ENCODE measurements at places on chromosomes 3 and 15.

- H3K4me1 ChIP-seq: no peaks in the 10 kb centered on the region
- no peak overlapping the region for H3K4me3 ChIP-seq
- DNase-seq: no peak
- H3K27me3 ChIP-seq: no peaks in the 10 kb centered on the region
- H3K27ac ChIP-seq: no peak overlapping the region
Measured at GRCh38 chr3:123394391-123395020, 54.4 kb downstream of the ADCY5 start.

DNA sequence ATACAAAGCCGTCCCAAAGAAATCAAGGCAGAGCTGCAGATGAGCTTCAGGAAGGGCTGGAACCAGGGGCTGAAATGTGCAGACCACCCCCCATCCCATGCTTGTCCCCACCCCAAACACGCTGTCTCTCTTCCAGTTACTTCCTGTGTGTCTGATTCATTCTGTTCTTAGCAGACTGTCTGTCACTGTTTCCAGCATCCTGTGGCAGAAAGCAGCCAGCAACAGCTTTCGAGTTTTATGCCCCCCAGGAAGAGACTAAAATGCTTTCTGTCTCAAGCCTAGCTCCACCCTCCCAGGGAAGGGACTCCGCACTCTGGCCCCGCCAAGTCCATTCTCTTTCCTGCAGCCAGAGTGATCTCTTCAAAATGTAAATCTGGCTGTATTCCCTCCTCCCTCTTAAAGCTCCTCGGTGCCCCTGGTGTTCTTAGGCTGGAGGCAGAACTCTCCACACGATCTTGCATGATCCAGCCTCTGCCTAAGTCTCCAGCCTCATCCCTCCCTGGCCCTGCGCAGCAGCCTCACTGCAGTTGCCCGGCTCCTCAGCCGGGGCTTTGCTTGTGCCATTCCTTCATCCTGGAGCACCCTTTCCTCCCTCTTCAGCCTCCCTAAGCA is 41.5 kb downstream of the HRH1 start:
- H3K27ac ChIP-seq: no peak overlapping the region
- H3K27me3 ChIP-seq: no peaks in the 10 kb centered on the region
- DNase-seq: no peak

GRCh38 chr3:50044976-50045375 is 43.7 kb upstream of the RBM5 start:
- peaks cover 5% of the 10 kb centered on the region for H3K36me3 ChIP-seq
- no peaks in the 10 kb centered on the region for H3K27me3 ChIP-seq
- H3K4me3 ChIP-seq: no peak overlapping the region
- no peak overlapping the region for H3K27ac ChIP-seq
- DNase-seq: no peak

- no peak for DNase-seq
- H3K36me3 ChIP-seq: peaks cover 5% of the 10 kb centered on the region
- no peak overlapping the region for H3K4me3 ChIP-seq
- no peaks in the 10 kb centered on the region for H3K4me1 ChIP-seq
- no peaks in the 10 kb centered on the region for H3K27me3 ChIP-seq
Measured at GRCh38 chr15:51782357-51782896, 31.0 kb downstream of the TMOD2 start.

GRCh38 chr3:99704417-99704816 is 66.0 kb downstream of the COL8A1 start:
- no peaks in the 10 kb centered on the region for H3K27me3 ChIP-seq
- no peaks in the 10 kb centered on the region for H3K36me3 ChIP-seq
- no peak overlapping the region for H3K27ac ChIP-seq
- no peak overlapping the region for H3K4me3 ChIP-seq

DNA sequence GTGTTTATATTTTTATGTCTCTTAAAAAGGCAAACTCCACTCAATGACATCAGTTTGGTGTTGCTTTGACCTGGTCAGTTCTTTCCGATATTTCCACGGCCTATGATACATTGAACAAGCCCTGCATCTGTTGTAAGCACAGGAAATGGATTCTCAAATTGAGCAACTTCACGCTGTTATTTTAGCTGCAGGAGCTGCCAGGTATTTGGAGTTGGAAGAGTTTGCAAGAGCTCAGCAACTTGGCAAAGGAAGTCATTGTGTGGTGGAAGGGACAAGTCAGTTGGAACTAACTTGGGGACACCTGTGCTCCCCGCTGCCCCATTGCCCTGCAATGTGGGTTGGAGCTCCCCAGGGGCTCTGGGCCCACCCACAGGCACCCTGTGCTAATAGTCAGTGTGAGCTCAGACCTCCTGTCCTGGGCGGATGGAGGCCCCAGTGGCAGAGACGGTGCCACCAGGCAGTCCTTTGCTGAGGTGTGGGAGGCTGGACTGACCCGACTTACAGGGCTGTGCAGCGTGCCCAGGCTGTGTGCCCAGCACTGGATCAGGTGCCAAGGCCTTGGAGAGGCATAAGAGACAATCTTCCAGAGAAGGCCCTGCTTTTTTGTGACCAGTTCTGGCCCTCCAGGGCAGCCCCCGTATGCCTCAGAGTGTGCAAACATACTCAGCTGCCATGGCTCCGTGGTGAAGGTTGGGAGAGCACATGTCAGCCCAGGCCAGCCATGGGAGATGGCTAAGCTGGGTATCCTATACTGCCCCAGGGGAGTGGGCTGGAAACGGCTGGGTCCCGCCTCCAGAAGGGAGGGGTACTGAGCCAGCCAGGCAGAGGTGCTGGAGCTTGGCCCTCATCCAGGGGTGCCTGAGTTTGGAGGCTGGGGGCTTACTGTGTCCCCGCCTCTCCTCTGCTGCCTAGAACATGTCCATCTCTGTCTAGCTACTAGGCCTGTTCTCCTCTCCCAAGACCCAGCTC is 43.5 kb downstream of the KY start:
- DNase-seq: no peak
- no peak overlapping the region for H3K4me3 ChIP-seq
- H3K4me1 ChIP-seq: no peaks in the 10 kb centered on the region

DNA sequence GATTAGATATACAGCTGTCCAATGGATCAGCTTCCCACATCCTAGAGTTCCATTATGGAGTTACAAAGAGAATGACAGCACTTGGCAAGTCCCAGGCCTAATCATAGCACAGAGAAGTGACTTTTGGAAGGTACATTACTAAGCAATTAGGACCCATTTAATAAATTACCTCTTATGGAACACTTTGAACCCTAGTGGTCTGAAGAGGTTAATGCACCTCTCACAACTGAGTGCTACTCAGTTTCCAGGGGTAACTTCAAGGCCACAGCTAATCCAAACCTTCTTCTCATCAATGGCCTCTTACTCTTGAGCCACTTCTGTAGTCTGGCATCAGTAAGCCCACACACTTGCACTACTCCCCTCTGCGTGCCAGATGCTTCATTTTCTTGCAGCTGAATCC is 34.9 kb upstream of the MEIS2 start:
- DNase-seq: no peak
- no peak overlapping the region for H3K4me3 ChIP-seq
- H3K27me3 ChIP-seq: no peaks in the 10 kb centered on the region
- no peaks in the 10 kb centered on the region for H3K36me3 ChIP-seq

GRCh38 chr3:175066617-175067415 is 207.7 kb downstream of the NAALADL2 start:
- no peaks in the 10 kb centered on the region for H3K27me3 ChIP-seq

DNA sequence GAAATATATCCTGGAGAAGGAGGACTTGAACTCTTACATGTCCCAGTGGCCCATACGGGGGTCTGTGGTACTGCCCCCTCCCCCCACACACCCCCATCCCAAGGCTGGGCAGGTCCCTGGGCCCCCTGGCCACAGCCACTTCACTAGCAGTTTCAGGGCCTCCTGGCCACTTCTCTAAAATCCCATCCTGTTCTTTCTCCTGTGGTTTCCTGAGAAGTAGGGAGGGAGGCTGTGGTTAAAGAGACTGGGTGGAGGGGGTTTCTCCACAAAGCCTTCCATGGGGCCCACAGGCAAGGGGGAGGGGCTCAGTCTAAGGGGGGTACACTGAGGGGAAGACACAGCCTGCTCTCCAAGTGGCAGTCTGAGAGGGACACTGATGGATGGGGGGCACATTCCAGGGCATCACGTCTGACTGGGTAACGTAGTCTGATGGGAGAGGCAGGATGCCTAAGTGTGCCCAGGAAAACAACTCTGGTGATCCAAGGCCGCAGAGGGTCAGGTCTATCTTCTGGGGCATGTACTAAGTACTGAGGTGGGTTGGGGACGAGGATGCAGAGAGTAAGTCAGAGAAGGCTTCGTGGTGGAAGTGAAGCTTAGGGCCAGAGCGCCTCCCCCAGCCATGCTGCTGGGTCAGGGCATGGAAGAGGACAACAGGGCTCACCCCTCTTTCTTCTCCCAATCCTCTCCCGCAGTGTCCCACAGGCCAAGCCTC is 48.0 kb upstream of the C15orf39 start:
- no peak overlapping the region for H3K27ac ChIP-seq
- H3K27me3 ChIP-seq: no peaks in the 10 kb centered on the region
- DNase-seq: no peak
- no peaks in the 10 kb centered on the region for H3K36me3 ChIP-seq
- H3K4me1 ChIP-seq: no peaks in the 10 kb centered on the region

GRCh38 chr3:11570789-11571495 is 72.8 kb downstream of the VGLL4 start:
- H3K36me3 ChIP-seq: peaks cover 18% of the 10 kb centered on the region
- no peak for DNase-seq
- no peaks in the 10 kb centered on the region for H3K27me3 ChIP-seq
- no peaks in the 10 kb centered on the region for H3K4me1 ChIP-seq

DNA sequence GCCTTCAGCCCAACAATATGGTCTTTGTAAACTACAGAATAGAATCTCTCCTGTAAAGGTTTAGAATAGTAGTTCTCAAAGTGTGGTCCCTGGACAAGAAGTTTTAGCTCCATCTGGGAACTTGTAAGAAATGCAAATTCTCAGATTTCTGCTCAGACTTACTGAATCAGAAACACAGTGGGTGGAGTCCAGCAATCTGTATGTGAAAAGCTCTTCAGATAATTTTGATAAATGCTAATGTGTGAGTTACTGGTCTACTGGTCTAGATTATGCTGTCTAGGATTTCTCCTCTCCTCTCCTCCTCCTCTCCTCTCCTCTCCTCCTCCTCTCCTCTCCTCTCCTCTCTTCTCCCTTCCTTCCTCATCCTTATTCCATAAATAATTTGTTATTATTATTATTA is 57.5 kb downstream of the RBMS3 start:
- no peaks in the 10 kb centered on the region for H3K27me3 ChIP-seq
- no peak overlapping the region for H3K27ac ChIP-seq
- no peak overlapping the region for H3K4me3 ChIP-seq
- H3K36me3 ChIP-seq: no peaks in the 10 kb centered on the region

DNA sequence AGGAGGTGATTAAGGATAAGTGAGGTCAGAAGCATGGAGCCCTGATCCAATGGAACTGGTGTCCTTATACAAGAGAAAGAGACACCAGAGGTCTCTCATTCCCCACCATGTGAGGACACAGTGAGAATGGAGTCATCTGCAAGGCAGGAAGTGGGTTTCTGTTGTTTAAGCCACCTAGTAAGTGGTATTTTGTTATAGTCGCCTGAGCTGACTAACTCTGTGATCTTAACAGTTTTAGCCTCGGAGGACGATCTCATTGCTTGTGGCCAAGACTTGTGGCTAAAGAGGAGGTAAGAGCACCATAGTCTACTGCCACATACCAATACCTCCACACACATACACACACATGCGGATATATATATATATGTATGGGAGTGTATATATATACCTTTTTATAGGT is 73.8 kb downstream of the MCTP2 start:
- H3K27ac ChIP-seq: no peak overlapping the region
- no peaks in the 10 kb centered on the region for H3K27me3 ChIP-seq
- H3K4me1 ChIP-seq: no peaks in the 10 kb centered on the region
- no peak for DNase-seq

DNA sequence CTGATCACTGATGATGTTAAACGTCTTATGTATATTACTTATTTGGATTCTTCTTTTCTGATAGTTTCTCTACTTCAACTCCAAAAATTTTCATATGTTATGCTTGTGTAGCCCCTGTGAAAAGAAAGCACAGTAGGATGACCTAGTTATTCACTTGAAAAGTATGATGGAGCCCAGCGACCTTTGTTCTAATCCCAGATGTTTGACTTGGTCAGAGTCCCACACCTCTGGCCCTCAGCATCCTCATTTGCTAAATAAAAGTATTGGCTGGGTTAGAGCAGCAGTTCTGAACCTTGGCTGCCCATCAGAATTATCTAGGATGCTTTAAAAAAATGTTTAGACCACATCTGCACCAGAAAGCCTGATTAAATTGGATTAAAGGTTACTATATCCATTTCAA is 173.7 kb downstream of the ATG7 start:
- no peaks in the 10 kb centered on the region for H3K4me1 ChIP-seq
- H3K4me3 ChIP-seq: no peak overlapping the region
- no peaks in the 10 kb centered on the region for H3K36me3 ChIP-seq
- H3K27ac ChIP-seq: no peak overlapping the region
- no peak for DNase-seq

- H3K4me1 ChIP-seq: peaks cover under 1% of the 10 kb centered on the region
- H3K27me3 ChIP-seq: no peaks in the 10 kb centered on the region
- H3K27ac ChIP-seq: no peak overlapping the region
- no peaks in the 10 kb centered on the region for H3K36me3 ChIP-seq
- no peak for DNase-seq
Measured at GRCh38 chr15:70146771-70147170, 49.1 kb upstream of the TLE3 start.

- no peaks in the 10 kb centered on the region for H3K36me3 ChIP-seq
- no peak for DNase-seq
- no peak overlapping the region for H3K27ac ChIP-seq
- H3K27me3 ChIP-seq: no peaks in the 10 kb centered on the region
- no peak overlapping the region for H3K4me3 ChIP-seq
Measured at GRCh38 chr15:85302271-85302670, 78.1 kb upstream of the AKAP13 start.

- H3K27ac ChIP-seq: no peak overlapping the region
- H3K27me3 ChIP-seq: no peaks in the 10 kb centered on the region
- H3K36me3 ChIP-seq: no peaks in the 10 kb centered on the region
- H3K4me3 ChIP-seq: no peak overlapping the region
- DNase-seq: no peak
Measured at GRCh38 chr3:48407542-48408099, 22.3 kb downstream of the PLXNB1 start.

DNA sequence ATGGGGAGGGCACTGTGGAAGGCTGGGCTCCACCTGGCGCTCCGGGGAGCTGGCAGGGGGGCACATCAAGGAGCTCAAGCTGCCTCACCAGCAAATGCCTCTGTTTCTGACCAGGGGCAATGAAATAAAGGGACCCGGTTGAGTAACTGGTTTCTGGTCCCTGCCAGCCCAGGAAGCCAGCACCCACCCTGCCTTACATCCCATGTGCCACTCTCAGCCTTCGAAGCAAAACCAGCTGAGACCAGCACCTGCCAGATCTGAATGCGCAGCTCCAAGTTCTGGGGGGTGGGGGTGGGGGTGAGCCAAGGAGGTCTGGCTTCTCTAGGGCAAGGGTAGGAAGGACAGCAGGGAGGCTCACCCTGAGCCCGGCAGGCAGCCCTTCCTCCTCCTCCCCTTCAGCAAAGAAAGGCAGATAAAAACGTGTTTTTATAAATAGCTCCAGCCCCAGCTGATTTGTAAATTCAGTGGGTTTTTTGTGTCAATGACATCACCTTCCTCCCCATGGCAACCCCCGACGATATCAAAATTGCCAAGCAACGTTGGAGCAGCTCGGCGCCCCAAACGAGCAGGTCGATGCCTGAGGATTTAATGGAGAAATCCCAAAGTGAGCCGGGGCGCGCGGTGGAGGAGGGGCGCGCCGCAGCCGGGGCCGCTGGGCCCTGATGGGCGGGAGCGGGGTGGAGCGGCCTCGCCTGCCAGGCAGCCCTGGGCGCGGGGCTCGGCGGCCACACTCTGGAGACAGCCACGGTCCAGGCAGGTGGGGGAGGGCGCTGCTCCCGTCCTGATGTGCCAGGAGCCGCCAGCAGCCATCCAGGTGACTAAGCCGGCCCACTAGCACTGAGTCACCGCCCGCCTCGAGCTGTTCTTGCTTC is at the start of gene PAK6:
Gene PAK6, plus strand, starts transcription at position 532 of the 872 bp plus-strand sequence. CDS start 25,723 bp downstream, outside the sequence.
- H3K4me1 ChIP-seq: peaks cover 6% of the 10 kb centered on the region
- peaks cover 6% of the 10 kb centered on the region for H3K27me3 ChIP-seq
- H3K4me3 ChIP-seq: no peak within 1 kb of the TSS
- DNase-seq: no peak
- no peaks in the 10 kb centered on the region for H3K36me3 ChIP-seq
- no peak within 1 kb of the TSS for H3K27ac ChIP-seq
